Breast epithelium (tissue), 4 donors: ENCODE measurements at places on chromosomes 16 and 17. TPM values are rescaled to one million over a fixed set of nuclear protein-coding genes. Genes with fewer than 3 reads are reported as not detected.

Gene REXO5
- total RNA-seq, result 5.9 TPM

DNA sequence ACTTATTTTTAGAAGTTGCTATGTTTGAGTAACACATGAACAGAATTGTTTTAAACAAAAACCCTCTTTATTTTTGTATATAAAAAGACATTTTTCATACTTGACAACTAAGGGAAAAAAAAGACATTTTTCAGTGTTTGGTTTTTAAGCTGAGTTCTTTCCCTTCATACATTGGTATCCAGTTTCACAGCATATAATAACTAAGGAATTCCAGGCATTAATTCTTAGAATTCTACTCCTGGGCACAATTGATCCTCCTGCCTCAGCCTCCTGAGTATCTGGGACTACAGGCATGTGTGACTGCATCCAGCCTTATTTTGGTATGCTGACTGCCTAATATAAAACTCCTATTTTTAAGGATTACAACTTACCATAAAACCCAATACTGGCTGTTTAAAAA, 8.4 kb downstream of the FBXO47 start:
- H3K4me3 ChIP-seq, result no peak overlapping the region
- H3K4me1 ChIP-seq, result no peaks in the 10 kb centered on the region
- no peak overlapping the region for H3K27ac ChIP-seq

DNA sequence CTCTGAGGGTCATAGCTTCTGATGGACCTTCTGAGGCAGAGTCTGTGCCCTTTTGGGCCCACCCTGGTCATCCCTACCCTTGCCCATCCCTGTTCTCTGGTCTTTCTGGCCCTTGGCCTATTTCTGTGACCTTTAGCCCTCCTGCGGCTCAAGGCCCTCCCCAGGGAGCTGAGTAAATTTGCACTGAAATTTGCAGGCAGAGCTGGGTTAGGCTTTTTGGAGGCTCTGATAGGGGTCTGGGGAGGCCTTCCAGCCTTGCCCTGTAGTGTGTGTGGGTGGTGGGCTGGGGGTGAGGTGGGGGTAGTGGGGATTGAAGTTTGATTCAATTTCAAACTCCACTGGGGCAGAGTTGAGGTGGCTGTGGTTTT, 17.8 kb downstream of the RARA start:
- H3K4me3 ChIP-seq, result peak overlapping the region; percentile 37
- H3K36me3 ChIP-seq, result no peaks in the 10 kb centered on the region
- peak overlapping the region; percentile 79 for H3K27ac ChIP-seq
- DNase-seq, result no peak
- peaks cover 62% of the 10 kb centered on the region for H3K4me1 ChIP-seq

Gene TEDC2
- 1.0 TPM for total RNA-seq

DNA sequence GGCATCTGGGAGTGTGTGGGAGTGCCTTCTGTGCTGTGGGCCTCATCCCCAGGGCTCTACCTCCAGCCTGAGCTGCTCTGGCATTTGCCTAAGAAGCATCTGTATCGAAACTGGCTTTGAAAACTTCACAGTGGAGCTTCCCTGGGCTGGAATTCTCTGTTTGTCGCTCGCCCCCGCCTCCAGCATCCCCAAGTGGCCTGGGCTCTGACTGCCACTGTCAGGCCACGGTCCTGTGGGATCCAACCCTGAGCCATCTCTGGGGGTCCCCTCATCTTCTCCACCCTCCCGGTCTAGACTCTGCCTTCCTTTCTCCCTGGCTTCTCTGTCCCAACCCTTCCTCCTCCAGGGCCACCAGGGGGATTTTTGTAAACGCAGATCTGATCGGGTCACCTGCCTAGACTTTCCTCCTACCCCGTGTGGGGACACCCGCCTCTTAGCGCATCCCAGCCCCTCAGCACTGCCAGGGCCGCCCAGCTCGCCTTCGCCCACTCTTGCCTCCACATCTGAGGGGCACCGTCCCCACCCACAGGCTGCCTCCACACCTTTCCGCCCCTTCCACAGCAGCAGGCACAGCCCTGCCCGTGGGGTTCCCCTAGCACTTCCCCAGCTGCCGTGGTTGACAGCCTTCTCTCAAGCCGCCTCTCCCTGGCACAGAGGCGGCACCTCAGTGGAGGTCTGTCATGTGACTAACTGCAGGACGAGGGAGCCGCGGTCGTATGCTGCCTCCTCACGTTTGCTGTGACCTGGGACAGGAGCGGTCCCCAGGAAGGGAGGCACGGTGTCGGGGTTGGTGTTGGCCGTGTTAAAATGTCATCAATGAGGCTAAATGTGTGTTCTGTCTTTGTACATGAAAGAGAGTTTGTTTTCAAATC, 12.0 kb downstream of the TBC1D24 start:
- peaks cover 25% of the 10 kb centered on the region for H3K4me1 ChIP-seq
- H3K27me3 ChIP-seq, result no peaks in the 10 kb centered on the region
- H3K36me3 ChIP-seq, result no peaks in the 10 kb centered on the region
- H3K4me3 ChIP-seq, result no peak overlapping the region
- peak overlapping the region; percentile 29 for H3K27ac ChIP-seq

- H3K4me3 ChIP-seq, result peak overlapping the region; percentile 83
- no peak for DNase-seq
- H3K27ac ChIP-seq, result peak overlapping the region; percentile 92
- H3K36me3 ChIP-seq, result no peaks in the 10 kb centered on the region
- H3K27me3 ChIP-seq, result no peaks in the 10 kb centered on the region
- H3K4me1 ChIP-seq, result peaks cover 13% of the 10 kb centered on the region
Observed at GRCh38 chr17:80034791-80035686, 633 bp downstream of the TBC1D16 start.

- DNase-seq, result peak; percentile 55
- H3K4me3 ChIP-seq, result no peak overlapping the region
- H3K27ac ChIP-seq, result peak overlapping the region; percentile 22
- no peaks in the 10 kb centered on the region for H3K27me3 ChIP-seq
Observed at GRCh38 chr16:86975445-86975844, 341.7 kb downstream of the C16orf95 start.
